ENCODE measurements at places on chromosomes 4 and X.

- DNase-seq, result no peak
These were observed 15.0 kb upstream of the ENAM start for GRCh38 chr4:70613306-70614183.

DNA sequence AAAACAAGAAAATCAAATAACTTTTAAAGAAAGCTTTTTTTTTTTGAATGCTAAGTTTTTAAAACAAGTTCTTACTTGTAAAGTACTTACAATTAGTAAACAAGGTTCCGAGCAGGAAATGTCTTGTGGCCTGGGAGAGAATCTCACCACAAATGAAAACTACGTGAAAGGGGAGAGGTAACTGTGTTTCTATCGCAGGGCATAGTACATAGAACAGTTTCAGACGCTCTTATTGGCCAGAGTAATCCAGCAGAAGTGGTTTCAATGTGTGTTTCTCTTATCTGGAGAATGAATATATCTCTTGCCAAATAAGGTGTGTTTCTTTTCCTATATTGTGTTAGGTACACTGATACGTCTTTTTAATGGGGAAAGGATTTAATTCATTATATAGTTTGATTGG, at the start of gene PLAC8:
TSS of gene PLAC8 (minus strand) at position 154 of the 400 bp plus-strand sequence. CDS start 6,808 bp downstream, outside the sequence.
- no peak for DNase-seq

- DNase-seq, result no peak
These were observed 13.9 kb downstream of the SCARB2 start for GRCh38 chr4:76199664-76200211.

GRCh38 chr4:94650690-94651089, 107.1 kb upstream of the BMPR1B start:
- DNase-seq, result no peak

DNA sequence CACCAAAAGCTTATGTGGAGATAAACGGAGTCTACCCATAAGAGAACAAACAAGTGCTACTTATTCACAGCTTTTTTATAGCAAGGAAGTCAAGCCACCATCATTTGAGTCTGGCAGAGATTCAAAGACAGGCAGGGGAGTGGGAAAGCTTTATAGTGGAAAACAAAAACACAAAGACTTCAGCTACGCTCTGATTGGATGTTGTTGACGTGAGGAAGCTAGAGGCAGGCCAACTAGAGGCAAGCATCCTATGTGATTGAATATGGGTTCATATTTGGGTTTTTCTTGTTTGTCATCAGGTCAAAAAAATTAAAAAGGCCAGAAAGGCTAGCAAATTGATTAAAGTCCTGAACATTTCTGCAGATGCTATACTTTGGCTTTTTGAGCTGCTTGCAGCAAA, 719 bp upstream of the TCEAL4 start:
- DNase-seq, result no peak

DNA sequence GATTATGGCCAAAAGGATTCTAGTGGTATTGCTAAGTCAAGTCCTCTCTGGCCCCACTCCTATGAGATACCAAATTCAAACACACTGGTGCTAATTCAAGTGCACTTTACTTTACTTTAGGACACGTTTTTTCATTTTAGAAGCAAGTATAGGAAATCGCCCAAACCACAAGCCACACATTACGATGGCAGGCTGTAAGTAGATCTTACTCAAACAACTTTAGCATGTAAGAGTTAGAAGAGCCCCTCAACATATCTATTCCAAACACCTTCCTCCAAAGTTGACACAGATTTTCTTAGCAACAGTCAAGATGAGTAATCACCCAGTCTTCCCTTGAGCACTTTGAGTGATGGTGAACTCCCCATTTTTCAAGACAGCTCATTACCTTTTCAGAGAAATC, 43.6 kb downstream of the DRD5 start:
- no peak for DNase-seq

DNA sequence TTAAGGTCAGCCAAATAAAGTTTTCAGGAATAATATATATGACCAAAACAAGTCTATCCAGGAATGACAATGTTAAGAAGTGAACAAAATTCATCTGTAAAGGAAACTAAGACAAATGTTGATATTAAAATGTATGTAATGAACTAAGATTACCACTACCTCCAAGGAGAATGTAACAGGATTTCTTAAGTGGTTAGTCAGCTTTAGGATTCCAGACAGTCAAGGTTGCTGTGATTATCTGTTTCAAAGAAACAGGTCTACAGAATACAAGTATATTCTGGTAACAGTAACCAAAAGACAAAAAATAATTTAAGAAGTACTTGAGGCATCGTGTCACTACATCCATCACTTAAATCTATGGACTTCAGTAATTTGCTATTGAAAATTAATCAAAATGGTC, 172.8 kb downstream of the SCFD2 start:
- DNase-seq, result no peak

DNA sequence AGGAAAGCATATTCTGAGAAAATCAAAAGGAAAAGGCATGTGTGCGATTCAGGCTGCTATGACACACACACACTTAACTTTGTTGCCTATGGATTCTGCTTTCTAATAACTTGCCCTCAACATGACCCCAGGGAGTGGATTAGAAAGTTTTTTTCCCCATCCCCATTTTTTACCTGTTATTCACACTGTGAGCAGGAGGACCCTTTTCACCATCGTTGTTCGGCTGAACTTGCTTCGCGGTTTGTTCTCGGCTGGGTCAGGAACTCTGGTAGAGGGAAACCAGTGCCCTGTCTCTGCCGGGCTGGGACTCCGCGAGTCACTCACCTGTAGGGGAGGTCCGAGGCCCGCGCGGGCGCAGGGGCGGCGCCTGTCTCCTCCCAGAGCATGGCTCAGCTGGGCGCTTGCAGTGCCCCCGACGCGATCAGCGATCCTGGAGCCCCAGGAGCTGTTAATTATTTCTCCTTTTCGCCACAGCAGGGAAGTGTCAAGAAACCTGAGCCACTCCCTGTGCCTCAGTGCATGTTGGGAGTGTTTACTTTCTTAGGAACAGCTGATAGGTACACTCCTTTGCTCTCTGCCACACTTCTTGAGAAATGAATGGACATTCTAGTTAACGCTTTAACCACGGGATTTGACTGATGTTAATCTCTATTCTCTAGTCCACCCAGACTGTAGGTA, at the start of gene RASSF6:
TSS of gene RASSF6 (minus strand) at position 322 of the 678 bp plus-strand sequence. CDS start 8,641 bp downstream, outside the sequence.
- no peak for DNase-seq

DNA sequence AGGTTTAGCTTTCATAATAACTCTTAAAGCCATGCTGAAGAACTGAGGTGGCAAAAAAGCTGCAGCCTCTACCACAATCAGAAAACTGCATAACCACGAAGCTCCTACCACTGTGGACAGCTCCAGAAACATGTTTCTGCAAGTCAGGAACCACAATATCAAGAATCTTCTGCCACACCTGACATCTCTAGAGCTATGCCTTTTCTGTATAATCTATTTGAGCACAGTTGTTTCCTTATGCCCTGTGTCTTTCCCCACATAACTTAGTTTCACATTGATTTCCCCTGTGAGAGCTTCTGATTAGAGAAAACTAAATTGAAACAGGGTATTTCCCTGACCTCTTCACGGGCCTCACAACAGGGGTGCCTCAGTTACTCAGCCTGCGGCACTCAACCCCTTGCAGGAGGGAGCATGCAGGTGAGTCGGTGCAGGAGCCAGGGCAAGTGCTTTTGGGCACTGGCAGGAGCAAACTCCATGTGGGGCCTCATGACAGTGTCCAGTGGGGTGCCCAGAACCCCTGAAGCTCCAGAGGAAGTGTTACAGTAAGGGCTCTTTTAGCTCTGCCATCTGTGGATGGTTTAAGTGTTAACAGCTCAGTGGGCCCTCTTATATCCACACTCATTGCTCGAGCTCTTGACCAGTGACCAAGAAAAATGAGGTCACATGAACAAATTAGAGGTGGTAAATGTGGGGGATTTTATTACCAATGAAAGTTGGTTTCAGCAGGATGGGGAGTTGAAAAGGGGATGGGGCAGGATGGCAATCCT, 132.8 kb upstream of the BMP3 start:
- no peak for DNase-seq

GRCh38 chr4:39102297-39102696, 40.3 kb downstream of the KLHL5 start:
- DNase-seq, result no peak

GRCh38 chr4:69836287-69836686, 23.7 kb downstream of the SULT1E1 start:
- no peak for DNase-seq

DNA sequence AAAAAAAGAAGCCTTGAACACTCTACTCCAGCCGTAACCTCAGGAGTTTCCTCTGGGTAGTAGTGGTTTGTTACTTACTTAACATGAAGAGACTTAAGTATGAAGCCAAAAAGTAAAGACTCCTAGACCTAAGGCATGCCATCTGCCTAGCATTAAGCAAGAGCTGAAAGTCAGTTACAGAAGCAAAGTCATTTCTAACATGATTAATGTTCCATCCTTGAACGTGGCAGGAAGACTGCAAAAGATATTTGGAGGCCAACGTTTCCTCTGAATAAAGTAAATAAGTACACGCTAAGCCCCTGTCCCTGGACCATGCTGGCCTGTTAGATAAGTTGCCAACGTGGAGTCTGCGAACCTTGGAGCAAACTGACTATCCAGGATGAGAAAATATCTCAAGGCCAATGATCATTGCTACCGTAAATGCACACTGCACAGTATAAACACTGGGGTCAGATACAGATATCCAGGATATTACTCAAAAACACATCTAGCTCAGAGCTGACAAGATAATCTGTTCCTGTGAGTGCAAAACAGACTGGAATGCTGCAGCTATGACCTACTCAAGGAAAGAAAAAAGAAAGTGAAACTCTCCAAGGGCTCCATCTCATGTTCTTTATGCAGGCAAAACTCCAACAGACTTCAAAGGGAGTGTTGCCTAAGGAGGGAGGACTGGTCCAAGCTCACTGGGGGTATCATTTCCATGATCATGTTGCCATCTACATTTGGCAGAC, 255.8 kb downstream of the COL25A1 start:
- DNase-seq, result no peak

- no peak for DNase-seq
These were observed 596.5 kb upstream of the INTU start for GRCh38 chr4:127036296-127036695.

DNA sequence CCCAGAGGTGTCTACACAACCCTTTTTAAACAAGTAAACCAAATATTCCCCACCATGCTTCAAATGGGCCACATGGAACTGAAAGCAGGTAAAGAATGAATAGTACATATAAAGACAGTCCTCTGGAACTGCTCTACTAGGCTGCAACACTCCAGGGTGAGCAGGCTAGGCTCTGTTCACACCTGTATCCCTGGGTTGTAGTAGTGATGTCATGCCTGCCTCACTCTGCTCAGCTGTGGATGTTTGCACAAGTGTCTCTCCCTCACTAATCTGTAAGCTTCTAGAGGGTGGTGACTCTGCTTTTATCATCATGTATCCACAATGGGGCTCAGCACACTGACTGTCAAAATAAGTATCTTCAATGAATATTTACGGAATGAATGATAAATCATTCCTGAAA, 20.4 kb downstream of the LEF1 start:
- no peak for DNase-seq

DNA sequence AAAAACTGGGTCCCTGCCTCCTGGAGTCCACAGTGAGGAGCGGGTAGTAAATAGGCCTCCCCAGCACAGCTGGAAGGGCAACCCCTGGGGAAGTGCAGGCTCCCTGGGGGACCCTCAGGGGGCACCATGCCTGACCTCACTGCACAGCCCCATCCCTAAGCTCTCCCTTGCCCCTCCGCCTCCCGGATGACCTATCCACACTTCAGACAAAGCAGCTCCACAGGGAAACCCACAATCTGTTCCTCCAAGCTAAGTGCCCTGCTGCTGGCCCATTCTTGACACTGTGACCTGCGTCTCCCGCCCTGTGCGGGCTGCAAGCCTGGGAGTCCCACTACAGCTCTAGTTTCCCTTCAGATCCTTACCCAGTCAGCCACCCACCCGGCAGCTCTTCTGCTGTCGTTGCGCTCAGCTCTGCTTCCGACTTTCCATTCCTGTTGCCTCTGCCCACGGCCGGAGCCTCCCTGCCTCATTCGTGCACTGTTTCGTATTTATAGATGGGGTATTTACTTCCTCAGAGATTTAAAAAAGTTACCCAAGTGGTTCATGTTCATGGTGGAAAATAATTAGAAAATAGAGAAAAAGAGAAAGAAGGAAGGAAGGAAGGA, 47.0 kb upstream of the STOX2 start:
- no peak for DNase-seq

- DNase-seq, result no peak
These were observed 17.8 kb downstream of the TRIM2 start for GRCh38 chr4:153221783-153222706.

- no peak for DNase-seq
These were observed 24.2 kb downstream of the TNIP2 start for GRCh38 chr4:2731907-2732317.

- DNase-seq, result no peak
These were observed 197.2 kb upstream of the NDST4 start for GRCh38 chr4:115310641-115311040.

GRCh38 chr4:6198278-6198677, 2.1 kb downstream of the JAKMIP1 start:
- DNase-seq, result no peak

- DNase-seq, result no peak
These were observed 228.9 kb upstream of the RPS6KA3 start for GRCh38 chrX:20495575-20495974.

DNA sequence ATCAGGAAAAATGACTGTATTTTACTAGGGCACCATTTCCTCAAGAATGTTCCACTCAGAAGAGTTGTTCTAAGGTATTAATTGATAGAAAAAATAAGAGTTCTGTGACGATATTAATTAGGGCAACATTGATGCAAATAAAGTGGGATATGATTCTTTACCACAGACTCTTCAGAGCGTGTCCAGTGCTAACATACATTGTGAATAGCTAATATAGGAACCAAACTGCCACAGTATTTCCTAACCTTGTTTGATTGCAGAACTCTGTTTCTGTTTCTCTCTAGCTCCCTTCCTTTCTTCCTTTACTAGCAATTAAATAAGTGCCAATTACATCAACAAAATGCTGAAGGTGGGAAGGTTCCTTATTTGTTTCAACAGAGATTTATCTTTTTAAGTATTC, 154.1 kb upstream of the CPEB2 start:
- DNase-seq, result no peak

DNA sequence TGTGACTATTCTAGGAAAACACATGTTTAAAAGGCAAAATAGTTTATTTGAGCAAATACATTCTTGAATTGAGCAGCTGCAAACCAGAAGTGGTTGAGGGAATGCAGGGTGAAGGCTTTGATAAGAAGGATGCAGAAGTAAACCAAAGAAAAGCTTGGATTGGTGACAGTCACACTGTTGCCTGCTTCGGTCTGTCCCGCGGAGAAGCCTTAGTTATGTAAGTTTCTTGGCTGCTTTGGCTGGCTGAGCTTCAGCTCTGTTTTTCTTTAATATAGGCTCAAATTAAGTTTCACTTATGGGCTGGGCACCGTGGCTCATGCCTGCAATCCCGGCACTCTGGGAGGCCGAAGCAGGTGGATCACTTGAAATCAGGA, 67.6 kb downstream of the FAM53A start:
- DNase-seq, result no peak

GRCh38 chrX:72113461-72113860, 18.3 kb downstream of the RTL5 start:
- DNase-seq, result no peak

DNA sequence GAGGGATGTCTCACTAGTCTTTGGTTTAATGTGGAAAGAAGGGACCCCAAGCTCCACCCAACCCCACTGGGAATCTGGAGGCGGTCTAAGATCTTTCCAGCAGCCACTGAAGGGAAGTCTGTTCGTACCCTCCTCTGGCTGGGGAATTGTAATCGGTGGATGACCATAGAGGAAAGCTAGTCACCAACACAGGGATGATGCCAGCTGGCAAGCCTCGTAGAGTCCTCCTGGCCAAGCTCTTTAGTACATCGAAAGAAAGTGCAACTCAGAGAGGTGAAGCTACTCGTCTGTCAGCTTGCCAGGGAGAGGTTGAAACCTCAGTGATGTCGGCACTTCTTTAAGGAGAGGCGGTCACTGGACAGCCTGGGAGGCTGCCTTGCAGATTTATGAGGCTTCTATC, 58.7 kb downstream of the MAMLD1 start:
- DNase-seq, result no peak
